Cerebellar nuclear complex (tissue), 1 donor: ENCODE measurements at places on chromosomes 6 and 20.

DNA sequence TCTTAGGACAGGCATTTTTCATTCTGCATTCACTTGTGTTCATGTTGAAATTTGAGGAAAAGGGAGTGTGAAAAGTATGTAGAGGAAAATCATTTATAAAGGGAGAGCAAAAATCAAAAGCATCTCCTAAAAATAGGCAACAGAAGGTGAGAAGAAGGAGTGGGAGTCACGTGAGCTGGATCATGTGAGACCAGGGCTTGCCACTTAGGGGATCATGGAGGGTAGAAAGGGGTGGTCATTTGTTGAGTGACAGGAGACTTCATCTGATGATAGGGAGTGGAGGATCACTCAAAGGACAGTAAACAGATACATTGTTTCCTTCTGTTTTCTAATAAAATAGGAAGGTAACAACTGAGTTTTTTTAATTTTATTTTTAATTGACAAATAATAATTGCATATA is 17.1 kb downstream of the RBM24 start:
- no peak for DNase-seq

- DNase-seq = no peak
These were observed at the start of gene FRMD1 for GRCh38 chr6:168078943-168079405. FRMD1 (minus strand) TSS chr6:168079212; CDS start chr6:168079094, 118 bp downstream.

DNA sequence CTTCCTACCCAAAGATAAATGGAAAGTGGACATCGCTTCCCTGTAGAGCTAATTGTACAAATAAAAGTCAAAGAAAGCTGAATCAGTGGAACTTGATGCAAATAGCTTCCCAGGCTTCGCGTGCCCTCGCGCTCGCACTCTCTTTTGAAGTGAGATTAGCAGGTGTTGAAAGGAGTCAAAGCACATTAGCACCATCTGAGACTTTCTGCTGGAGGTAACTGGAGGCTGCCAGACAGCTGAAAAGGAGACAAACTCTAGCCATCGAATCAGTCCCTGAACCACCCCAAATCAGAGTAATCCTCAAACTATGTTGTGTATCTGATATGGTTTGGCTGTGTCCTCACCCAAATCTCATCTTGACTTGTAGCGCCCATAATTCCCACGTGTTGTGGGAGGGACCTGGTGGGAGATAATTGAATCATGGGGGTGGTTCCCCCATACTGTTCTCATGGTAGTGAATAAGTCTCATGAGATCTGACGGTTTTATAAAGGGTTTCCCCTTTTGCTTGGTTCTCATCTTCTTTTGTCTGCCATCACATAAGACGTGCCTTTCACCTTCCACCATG is 23.7 kb downstream of the SULF2 start:
- no peak for DNase-seq

- no peak for DNase-seq
These were observed 6.2 kb upstream of the SNAI1 start for GRCh38 chr20:49976542-49976941.

DNA sequence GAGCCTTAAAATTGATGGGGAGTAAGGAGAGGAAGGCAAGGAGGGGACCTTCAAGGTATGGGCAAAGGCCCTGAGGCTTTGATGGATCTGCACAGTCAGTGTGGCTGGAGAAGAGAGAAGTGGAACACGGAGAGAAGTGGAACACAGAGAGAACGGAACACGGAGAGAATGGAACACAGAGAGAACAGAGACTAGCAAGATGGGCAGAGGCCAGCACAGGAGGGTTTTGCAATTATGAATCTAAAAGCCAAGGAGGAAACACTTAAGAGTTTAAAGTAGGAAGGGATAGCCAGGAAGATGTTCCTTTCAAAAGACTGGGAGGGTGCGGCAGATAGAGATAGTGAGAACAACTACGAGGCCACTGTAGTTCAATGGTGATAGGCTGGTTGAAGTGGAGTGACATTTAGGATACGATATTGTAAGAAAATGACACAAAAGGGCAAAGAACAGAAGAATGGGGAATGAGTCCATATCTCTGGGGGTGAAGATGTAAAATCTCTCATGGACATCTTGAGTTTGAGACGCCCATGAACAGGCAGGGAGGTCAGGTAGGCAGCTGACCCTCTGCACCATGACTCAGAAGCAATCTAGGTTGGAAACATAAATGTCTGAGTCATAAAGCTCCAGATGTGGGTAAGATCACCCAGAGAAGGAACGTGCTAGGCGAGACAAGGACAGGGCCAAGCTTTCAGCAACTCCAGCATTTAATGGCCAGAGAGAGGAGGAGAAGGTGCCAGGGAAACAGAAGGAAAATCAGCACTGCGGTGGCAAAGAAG is 25.4 kb downstream of the ZMYND8 start:
- DNase-seq = no peak

DNA sequence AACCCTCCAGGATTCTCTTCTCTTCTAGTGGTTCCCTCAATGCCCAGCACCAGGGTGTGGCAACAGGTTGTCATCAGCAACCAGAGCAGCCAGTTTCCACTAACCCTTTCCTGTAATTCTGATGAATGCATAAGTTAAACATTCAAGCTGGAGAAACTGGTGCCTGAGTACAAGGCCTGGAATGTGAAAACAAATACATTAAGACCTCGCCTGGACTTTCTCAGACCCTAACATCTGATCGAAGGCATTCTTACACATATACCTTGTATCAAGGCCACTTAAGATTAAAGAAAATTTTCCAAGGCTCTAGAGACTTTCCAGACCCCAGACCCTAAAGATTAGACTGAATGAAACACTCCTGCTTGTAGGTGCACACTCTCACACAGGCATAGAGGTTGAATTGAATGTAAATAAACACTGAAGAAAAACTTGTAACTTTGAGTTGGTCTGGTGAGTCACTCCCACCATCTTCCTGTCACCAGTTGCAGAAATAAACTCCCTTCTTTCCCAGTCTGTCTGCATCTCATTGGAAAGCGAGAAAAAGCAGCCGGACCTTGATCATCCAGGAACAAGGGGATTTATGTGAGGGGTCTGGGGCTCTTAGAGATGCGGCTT is 9.0 kb downstream of the LRP11 start:
- DNase-seq = no peak

DNA sequence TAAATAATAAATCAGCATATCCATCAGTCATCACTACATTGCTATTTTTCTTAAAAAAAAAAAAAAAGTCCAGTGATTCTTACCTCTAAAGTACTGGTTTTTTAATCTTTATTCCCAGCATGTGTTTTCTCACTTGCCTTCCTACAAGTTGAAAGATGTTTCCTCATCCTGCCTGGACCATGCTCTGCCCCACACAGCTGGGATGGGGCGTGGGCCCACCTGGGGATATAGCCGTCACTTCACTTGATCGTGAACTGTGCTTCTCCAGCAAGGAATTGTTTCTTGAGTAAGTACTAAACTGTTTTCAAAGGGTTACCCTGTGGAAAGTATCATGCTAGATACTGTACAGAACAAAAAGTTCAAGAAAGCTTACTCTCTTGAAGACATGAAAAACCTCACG is 212.6 kb upstream of the HTR1E start:
- no peak for DNase-seq

GRCh38 chr6:167963589-167964057 is 33.8 kb upstream of the KIF25 start:
- no peak for DNase-seq

DNA sequence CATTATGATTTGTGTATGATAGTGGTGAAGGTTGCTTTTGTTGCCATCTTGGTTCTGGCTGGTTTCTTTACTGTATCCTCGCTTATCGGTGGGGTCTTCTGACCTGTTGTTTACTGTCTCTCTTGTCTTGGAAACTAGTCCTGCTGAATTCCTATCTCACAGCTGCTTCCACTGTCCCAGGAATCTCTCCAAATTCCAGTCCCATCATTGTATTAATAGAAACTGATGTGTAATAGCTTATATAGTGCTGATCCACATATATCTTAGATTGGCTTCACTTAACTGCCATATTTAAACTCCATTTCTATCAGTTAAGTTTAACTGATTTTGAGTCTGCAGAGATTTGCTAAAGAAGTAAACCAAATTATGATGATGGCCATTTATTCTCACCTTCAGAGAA is 5.9 kb downstream of the GTF2H5 start:
- DNase-seq = no peak

- no peak for DNase-seq
These were observed 796 bp upstream of the RREB1 start for GRCh38 chr6:7106752-7107577.

DNA sequence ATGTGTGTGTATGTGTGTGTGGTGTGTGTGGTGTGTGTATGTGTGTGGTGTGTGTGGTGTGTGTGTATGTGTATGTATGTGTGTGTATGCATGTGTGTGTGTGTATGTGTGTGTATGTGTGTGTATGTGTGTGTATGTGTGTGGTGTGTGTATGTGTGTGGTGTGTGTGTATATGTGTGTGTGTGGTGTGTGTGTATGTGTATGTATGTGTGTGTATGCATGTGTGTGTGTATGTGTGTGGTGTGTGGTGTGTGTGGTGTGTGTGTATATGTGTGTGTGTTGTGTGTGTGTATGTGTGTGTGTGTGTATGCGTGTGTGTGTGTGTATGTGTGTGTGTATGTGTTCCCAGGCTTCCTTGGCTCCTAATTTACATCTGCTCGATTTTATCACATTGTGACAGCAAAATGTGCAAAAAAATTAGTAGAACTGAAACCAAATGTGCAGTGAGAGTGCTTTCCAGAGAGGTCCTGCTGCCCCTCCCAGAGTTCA is 234.5 kb downstream of the BMP7 start:
- DNase-seq = no peak

GRCh38 chr6:14272737-14273085 is 155.1 kb downstream of the CD83 start:
- DNase-seq = no peak

DNA sequence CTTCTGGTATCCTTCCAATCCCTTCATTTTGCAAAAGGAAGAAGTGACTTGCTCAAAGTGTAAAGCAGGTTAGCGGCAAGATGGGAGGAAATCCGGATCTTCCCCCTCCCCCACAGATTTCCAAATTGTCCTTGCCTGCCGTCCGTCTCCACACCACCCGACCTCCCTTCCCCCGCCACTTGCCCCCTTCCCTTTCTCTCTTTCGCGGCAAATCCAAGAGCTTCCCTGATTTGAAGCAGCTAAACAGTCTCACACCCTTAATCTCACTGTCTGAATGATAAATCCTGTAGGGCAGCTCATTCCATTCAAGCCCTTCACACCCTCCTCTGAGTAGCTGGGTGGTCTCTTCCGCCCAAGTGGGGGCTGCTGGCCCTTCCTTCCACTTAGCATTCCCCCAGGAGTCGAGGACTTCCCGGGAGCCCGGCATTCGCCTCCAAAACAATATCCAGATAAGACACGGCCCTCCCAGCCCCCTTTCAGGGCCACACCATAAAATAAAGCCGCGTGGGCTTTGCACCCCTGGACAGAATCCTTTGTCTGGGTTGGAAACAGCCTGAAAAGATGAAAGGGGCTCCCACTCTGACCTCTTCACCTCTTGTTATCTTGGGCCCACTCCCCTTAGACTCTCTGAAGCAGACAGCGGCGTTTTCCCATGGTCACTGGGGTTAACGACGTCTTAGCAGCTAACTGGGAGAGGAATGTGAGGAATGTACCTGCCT is 44.0 kb upstream of the PIM1 start:
- DNase-seq = no peak

DNA sequence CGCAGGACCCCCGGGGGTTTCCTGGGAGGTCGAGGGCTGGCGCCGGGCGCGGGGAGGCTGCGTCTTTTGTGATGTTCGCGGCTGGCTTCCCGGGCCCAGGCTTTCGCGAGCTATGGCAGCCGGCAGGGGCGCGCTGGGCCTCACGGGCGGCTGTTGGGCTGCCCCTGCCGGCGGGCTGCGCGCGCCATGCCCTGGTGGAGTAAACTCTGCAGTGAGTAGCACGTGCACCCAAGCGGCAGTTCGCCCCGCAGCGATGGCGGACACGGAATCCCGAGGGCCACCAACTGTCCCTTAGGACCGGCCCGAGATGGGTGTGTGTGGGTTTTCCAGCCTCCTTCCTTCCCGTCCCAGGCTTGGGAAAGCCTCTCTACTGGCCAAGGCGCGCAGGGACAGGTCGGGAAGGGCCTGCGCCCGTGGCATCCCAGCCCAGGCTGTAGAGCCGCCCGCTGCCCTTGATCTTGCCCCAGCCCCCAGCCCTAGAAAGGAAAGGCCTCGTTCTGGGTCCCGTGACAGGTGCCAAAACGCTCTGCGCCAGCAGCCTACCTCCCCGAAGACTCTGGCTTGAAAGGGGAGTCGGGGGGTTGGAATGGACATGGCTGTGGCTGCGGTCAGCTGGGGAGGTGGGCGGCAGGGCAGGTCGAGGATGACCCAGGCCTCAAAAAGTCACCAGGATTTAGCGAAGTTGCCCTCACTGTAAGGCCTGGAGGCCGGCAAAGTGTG is 49.7 kb downstream of the ZBTB2 start:
- DNase-seq = no peak

GRCh38 chr6:168318090-168318489 is 1.5 kb downstream of the DACT2 start:
- DNase-seq = no peak

- no peak for DNase-seq
These were observed 106.3 kb upstream of the ZNF217 start for GRCh38 chr20:53699906-53700305.

- no peak for DNase-seq
These were observed 23.8 kb downstream of the NKX2-2 start for GRCh38 chr20:21490105-21490504.

DNA sequence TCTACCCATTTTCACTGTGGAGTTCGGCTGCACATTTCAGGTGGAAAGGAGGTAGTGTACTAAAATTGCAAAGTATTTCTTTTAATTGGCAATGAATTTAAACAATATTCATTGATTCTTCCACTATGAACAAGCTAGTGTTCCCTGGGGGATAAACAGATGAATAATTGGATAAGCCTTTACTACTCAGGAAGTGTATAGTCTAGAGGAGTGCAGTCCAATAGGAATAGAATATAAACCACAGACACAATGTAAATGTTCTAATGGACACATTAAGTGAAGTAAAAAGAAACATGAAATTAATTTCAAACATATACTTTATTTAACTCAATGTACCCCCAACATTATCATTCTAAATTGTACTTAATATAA is 28.7 kb downstream of the SGK1 start:
- DNase-seq = no peak

- DNase-seq = no peak
These were observed 248.9 kb upstream of the THEMIS start for GRCh38 chr6:128149796-128150195.
